ENCODE measurements at places on chromosomes 2 and 18.

DNA sequence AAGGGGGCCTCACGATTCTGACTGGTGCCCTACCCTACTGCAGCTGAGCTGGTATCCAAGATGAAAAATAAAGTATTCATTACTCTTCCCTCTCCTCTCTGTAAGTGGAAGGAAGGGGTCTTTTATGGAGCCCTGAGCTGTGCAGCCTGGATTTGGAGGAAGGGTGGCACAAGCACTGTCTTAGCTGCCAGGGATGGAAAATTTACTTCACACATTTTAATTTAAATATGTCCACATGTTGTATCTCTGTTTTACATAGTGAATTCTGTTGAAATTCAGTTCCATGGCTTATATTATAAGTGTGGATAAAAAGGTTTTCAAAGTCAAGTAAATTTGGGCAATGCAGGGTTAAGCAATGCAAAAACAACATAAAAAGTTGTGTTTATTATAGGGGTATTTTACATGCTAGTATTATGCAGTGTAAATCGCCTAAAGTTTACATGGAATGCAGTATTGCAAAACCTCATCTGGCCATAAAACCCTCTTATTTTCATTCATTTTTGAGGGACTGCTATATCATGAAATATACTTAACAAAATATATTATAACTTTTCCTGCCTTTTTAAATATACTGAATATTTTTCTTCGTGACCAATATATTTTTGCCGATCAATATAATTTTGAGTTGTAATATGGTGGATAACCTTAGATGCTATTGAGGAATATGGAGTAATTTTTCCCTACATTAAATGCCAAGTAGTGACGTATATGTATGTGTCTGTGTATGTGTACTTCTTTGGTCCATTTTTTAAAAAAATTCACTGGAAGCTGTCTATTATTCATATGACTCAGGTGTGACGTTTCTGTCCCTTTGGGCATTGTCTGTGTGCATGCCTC, 333.9 kb upstream of the CYRIA start:
- no peak for DNase-seq

GRCh38 chr2:143513081-143513480, 383.9 kb downstream of the ARHGAP15 start:
- DNase-seq = peak; percentile 65

DNA sequence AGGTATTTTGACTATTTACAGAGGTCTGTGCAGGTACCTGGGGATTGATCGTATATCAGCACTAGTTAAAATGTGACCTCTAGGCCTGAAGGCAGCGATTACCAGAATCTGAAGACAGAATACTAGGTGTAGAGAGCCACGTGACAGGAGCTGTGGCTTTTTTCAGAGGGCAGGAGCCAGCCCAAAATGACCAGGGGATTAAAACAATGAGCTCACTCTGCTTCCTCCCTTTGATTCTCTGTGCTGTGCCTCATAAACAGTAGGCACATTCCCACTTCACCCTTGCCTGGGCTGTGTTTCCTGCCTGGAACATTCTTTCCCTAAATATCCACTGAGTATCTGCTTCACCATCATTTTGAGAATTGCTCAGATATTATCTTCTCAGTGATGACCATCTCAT, 15.2 kb downstream of the ITGAV start:
- DNase-seq = no peak

- no peak for DNase-seq
Observed at GRCh38 chr2:240739797-240740196, 48.1 kb downstream of the AQP12A start.

GRCh38 chr18:13568443-13569392, 157.6 kb downstream of the FAM210A start:
- no peak for DNase-seq

- peak; percentile 7 for DNase-seq
Observed at GRCh38 chr2:196798980-196799379, 503 bp downstream of the GTF3C3 start.

- peak; percentile 27 for DNase-seq
Observed at GRCh38 chr2:207143215-207144172, 22.3 kb downstream of the KLF7 start.

- no peak for DNase-seq
Observed at GRCh38 chr2:11285499-11285898, 58.9 kb downstream of the ROCK2 start.

GRCh38 chr2:29033656-29034055, 40.7 kb downstream of the PCARE start:
- no peak for DNase-seq

DNA sequence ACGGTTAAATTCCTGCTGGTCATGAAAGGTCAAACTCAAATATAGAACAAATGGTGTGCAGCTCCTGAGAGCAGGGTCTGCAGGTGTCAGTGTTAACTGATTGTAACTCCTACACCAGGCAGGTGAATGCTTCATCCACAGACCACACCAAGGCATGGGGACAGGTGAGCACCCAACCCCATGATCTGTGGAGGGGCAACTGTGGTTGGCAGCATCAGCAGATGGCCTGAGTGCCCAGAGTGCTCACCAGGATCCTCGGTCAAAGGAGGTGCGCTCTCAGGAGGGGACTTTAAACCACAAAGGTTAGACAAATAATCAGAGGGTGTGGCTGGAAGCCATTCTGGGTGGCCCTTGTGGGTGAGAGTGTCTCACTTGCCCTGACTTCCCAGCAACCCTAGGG, 44.5 kb downstream of the PTGR3 start:
- no peak for DNase-seq

DNA sequence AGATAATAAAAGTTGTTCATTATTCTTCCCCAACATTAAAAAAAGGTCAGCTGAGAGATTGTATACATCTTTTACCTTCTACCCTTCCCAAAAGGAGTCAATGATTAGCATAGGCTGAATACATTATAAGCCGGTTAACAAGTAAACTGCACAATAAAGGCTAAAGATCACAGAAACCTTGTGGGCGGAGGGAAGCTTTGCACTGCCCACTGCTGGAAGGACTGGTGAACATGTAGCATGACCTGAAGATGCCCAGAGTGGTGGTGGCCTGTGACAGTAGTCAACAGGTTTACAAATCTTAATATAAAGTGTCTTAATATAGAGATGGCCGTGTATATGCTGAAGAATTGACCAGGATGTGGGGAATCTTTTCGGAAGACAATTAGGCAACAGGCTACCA, 35.6 kb downstream of the ARL5A start:
- no peak for DNase-seq

GRCh38 chr2:4553241-4553640, 849.9 kb downstream of the DCDC2C start:
- no peak for DNase-seq

DNA sequence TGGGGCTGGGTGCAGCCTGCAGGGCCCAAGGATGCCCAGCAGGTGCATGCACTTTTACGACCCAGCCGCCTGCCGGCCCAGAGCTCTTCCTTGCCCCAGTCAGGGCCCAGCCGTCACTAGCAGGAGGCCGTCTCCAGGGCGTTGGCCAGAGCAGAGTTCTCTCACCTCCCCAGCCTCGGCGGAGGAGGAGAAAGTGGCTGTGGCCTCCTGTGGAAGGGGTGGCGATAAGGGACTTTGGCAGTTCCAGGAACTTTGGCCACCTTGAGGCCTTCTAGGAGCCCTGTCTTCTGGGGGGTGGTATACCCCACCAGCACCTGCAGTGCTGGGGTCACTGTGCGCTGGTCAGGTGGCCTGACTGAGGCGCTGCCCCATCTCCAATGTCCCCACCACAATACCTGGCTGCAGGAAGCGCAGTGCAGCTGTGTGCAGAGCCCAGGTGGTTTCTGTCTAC, 22.0 kb downstream of the NPPC start:
- DNase-seq = no peak

- peak; percentile 28 for DNase-seq
Observed at GRCh38 chr2:166127217-166128155, at the start of gene SCN1A. SCN1A (minus strand) TSS chr2:166128020; CDS start chr2:166073621, 54,399 bp downstream.

GRCh38 chr2:240435457-240435947, at the start of gene GPC1:
GPC1 (plus strand) TSS chr2:240435663; CDS start chr2:240435919, 256 bp downstream.
- DNase-seq = peak; percentile 75

DNA sequence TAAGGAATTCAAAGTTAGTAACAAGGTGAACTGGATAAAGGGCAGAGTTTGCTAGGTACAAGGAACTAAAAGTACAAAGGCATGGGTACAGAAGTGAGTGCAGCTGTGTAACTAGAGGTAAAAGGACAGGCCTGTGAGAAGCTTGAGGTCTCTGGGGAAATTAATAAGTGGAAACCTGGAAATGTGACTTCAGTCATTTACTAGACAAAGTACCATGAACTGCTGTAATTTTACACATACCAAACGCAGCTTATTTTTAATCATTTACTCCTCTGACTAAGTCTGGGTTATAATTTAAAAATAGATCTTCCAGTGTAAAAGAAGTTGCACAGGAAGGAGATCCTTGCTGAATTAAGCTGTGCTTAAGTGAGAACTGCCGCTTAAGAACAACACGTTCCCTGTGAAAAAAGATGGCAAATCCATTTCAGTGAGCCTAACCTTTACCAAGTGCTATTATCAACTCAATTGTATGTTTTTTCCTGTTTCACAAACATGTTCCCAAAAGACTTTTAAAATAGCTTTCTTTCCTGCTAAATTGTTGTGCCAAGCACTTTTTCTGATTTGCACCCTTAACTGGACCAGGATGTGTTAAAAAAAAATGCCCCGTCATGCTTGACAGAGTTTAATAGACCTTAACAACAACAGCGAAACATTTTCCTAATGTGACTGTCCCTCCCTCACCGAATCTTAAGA, 44.3 kb downstream of the CALCRL start:
- DNase-seq = no peak

- DNase-seq = no peak
Observed at GRCh38 chr2:74880054-74880728, 46.3 kb downstream of the HK2 start.

DNA sequence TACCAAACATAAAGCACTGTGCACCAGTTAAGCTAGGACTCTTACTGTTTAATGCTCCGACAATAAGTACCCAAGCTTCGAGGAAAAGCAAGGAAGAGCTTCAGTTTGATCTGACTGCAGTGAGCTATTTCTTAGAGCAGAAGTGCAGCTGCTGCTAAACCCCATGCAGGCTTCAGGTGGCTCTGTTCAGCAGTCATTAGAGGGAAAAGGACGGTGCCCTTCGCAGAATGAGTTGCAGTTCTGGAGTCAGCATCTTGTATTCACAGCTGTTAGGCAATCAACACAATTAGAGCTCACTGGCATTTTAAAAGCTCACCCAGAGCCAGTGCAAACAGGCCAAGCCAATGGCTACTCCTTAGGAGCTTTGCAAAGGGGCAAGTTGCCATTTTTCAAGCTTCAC, 1.5 kb upstream of the CERKL start:
- DNase-seq = no peak

DNA sequence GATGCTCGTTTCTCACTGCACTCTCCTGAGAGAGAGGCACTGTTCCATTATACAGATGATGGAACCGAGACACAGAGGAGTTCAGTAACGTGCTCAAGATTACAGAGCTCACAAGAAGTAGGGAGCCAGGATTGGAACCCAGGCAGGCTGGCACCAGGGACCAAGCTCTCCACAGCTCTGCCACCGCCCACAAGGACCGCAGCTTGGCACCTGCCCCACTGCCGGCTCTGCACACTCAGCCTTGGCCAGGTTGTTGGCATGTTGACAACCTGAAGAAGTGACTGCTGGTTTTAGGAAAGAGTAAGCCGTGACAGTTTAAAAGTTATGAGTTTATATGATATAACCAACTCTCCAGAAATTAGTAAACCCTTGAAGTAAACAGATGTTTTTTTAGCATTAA, 48.0 kb upstream of the ITM2C start:
- no peak for DNase-seq

- DNase-seq = no peak
Observed at GRCh38 chr2:236892721-236893120, 193.0 kb upstream of the COPS8 start.

DNA sequence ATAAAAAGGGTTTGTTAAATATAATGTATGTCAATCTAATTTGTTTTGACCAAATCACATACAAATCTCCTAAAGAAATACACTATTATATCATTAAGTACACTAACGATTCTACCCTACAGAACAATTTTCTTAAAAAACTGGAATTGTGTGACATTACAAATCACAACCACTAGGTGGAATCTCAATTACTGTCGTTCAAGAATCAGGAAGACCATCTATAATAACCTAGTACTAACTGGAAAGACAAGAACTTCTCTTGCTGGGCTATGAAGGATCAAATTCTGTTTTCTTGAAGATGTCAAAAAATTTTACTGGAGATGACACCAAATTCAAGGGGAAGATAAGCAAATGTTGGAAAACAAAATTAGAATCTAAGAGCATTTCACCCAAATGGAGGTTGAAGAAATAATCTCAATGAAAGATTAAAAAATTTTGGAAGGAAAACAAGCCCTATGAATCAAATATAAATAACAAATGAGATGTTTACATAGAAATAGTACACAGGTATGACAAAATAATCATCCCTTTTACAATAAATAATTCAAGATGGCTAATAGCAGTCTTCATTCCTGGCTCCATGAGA, 110.9 kb downstream of the STK39 start:
- DNase-seq = peak; percentile 27

GRCh38 chr18:12625241-12625640, 32.7 kb downstream of the SPIRE1 start:
- no peak for DNase-seq

Data from HEK293T (cell line).